Fibroblast of lung (primary cell): ENCODE measurements at places on chromosomes 16 and 17. TPM values are rescaled to one million over a fixed set of nuclear protein-coding genes. Genes with fewer than 3 reads are reported as not detected.

The MT1G gene
- 11.6 and 16.4 TPM in 2 replicates for total RNA-seq

The QPRT gene
- total RNA-seq = 53.7 and 94.0 TPM in 2 replicates

The CCL16 gene
- not detected in 2 replicates for total RNA-seq

The SSTR5 gene
- total RNA-seq = not detected in 2 replicates

The MYH1 gene
- not detected in 2 replicates for total RNA-seq

The DPEP3 gene
- total RNA-seq = not detected in 2 replicates

The CLEC10A gene
- total RNA-seq = not detected in 2 replicates

The ATP2C2 gene
- total RNA-seq = not detected in 2 replicates

The SLC16A11 gene
- under 0.01 and 0.17 TPM in 2 replicates for total RNA-seq

The FA2H gene
- total RNA-seq = not detected in 2 replicates
